ENCODE measurements at places on chromosomes 6 and 20.

DNA sequence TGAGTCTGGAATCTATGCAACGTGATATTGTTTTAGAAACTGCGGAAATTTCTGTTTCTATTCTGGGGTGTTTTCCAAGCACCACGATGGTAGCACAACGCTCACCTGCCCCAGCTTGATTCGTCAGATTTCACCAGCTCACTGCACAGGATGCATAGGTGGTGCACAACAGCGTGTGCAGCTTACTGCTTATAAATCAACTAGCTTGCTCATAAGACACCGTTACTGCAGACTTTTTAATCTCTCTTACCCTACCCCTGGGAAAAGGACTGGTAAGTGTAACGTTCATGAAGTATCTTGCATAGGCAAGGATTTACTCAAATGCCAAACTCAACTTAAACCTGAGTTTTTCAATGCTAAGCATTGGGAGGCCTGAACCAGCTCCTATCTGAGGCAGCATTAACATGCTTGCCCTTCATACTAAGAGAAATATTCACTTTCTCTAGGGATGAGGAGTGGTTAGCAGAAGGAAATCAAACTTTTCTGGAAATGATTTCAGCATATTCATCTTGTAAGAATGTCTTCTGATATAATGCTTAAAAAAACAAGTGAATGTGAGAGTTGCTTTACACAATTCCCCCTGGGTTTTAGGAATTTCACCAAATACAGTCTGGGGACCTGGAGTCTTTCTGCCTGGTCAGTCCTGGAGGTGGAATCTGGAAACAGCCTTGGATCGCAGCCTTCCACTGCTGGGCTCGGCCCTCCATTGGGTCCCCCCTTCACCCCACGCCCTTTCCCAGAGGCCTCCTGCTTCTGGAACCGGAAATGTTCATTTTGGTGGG is 100.6 kb downstream of the DACT2 start:
- no peak for DNase-seq

- DNase-seq: no peak
These were observed 36.8 kb upstream of the L3MBTL3 start for GRCh38 chr6:129981598-129981997.

DNA sequence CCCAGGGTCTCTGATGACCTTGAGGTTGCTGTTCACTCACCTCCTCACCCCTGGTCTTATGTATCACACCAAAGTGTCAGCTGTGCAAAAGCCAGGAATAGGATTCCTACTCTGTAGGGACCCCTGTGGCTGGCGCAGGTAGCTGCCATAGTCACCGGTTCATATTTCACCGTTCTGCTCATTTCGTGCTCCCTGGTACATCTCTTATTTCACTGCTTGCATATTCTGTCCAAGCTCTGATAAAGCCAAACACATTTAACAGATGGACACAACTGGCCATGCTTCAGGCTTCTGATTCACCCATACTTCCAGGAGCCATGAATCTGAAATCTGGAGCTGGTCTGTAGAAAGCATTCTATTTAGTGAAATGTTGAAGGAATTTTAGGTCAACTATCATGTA is 20.5 kb downstream of the SLC22A3 start:
- no peak for DNase-seq

DNA sequence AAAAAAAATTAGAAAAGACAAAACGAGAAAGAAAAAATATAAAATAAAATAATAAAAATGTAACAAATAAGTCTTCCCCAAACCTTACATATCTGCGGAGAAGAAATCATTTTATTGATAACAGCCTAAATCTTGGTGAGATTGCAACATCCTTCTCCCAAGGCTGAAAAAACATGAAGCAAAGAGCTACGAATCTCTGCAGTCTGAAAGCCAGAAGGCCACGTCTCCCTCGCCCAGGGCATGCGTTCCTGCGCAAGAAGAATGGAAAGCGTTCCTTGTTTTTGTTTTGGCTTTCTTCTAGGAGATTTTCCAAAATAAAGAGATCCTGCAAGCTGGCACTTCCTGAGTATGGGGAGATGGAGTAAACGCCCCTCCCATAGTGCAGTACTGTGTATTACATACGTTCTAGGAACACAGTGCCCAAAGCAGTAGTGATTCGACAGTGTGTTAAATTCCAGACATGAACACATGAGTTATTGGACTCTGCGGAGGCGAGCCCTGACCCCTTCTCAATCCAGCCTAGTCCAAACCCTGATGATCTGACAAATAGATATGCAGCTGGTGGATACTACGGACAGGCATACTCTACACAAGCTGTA is 126.7 kb upstream of the RREB1 start:
- DNase-seq: no peak

GRCh38 chr6:100614386-100614785 is 149.7 kb upstream of the SIM1 start:
- DNase-seq: no peak

- DNase-seq: peak; percentile 48
These were observed 591 bp downstream of the IBTK start for GRCh38 chr6:82246802-82247504.

GRCh38 chr6:24581084-24581669 is 64.8 kb downstream of the KIAA0319 start:
- DNase-seq: peak; percentile 84

All from stimulated activated CD4-positive, alpha-beta T cell treated with anti-CD3 and anti-CD28 coated beads, Interleukin-2, amount 100 ng/mL, for 24 hours (primary cell).